ENCODE measurements at places on chromosomes 2 and 18.
A peak's percentile ranks its signal among the peaks of the same experiment; 100 is the strongest.

DNA sequence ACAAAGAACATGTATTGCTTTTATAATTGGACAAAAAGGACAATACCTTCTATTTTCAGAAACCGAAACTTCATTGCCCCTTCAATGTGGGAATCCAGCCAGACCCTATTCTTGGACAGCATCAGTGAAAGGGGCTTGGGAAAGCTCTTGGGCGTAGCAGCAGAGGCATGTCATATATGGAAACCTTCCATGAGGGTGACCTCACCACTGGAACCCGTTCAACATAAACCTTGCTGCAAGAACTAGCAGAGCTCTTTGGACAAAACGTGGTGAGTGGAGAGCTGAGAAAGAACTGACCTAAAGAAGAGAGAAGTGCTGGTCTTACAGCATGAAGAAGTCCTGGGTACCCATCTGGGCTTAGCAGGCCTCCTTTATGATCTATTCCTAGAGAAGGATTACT, 22.7 kb upstream of the ACTG2 start:
- DNase-seq: no peak

DNA sequence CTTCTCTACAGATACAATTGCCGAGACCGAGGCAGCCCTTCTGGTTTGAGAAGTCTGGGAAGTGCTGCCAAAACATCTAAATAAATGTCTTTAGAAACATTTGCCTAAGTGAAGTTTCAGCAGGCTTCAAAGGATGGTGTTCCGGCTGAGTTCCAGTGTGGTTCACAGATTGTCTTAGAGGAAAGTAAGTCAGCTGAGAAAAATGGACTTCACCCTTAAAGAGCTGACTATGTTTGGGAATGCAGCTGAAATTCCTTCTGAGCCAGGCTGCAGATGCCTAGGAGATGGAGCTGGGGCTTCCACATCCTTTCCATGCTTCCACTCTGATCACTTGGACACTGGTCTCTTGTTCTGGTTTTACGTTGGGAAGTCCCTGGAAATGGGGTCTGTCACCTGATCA, 83.6 kb downstream of the FHOD3 start:
- no peak for DNase-seq

DNA sequence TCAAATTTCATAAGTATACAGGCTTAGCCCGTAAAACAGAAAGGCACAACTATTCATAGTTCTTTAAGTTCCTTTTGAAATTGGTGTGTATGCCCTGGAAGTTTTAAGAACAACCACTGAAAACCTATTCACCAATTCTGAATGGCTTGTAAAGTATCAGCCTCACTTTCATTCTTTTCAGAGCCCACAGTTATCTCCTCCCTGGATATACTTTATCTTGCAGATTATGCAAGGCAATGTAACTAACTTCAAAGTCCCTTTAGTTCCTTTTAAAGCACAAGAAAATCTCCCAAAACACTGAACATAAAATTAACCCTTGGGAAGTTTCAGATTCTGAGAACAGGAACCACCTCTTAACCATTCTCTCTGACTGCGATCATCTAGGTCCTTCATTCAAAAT, 1.1 kb downstream of the STRN start:
- no peak for DNase-seq

- no peak for DNase-seq
Measured at GRCh38 chr2:101041413-101041812, 39.3 kb downstream of the RPL31 start.

- no peak for DNase-seq
Measured at GRCh38 chr18:34697891-34698290, 12.2 kb upstream of the DTNA start.

DNA sequence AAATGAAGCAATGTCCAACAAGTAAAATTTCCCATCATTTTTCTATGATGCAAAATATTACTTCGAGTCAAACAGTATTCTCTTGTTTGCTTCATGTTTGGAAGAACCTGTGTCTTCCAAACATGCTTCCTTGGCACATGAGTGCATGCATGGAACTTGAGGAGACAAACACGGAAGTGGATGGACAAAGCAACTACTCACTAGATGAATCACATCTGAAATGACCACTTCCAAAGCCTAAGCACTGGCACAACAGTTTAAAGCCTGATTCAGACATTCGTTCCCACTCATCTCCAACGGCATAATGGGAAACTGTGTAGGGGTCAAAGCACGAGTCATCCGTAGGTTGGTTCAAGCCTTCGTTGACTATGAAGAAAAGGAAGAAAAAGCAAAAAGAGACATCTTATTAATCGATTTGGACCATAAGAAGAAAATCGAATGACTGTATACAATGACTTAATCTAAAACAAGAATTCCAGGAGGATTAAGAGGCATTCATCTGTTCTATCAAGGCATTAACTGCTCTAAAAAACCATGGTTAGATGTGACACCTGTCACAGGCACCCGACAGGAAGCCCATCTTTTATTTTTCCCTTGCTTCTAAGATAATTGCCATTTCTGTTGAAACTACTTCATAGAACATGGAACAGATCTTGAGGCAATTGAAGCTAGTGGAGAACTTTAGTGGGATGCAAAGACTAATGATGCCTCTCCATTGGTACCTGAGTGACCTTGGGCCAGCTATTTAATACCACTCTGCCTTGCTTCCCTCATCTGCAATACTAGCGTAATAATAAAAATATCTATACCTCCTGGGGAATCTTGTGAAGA, 56.0 kb downstream of the ATIC start:
- no peak for DNase-seq

DNA sequence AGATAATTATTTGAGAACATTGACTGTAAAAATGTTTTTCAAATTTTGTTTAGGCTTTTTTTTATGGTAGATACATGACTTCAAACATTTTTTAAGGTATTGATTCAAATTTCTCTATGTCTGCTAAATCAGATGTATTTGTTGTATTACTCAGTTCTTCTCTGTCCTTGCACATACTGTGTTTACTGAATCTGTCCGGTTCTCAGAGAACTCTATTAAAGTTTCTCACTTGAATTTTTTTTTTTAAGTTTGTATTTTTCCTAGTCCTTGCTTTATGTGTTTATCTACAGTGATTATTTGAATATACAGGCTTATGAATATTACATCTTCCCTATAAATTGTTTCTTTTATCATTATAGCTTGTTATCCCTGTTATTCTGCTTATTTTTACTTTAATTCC, 5.3 kb downstream of the SEPTIN2 start:
- no peak for DNase-seq

- peak; percentile 90 for DNase-seq
Measured at GRCh38 chr2:42169100-42169873, at the start of gene EML4. Gene EML4 (plus strand): TSS chr2:42169353. CDS start chr2:42169612, 259 bp downstream.

DNA sequence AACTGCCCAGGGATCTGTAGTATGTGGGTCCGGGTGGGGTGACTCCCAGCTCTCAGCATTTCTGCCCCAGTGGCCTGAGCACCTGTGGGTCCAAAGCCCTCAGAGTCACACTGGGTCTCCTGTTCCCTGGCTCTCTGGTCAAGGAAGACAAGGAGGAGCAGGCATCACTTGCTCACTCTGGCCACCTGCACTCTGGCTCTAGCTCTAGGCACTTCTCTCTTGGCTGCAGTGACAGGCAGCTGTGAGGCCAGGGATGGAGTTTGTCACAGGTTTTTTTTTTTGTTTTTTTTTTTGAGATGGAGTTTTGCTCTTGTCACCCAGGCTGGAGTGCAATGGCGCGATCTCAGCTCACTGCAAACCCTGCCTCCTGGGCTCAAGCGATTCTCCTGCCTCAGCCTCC, 84.6 kb downstream of the HS1BP3 start:
- no peak for DNase-seq

GRCh38 chr2:205744074-205744591, 61.8 kb downstream of the NRP2 start:
- DNase-seq: no peak

GRCh38 chr18:31301201-31301655, 16.7 kb upstream of the DSG1 start:
- DNase-seq: no peak

DNA sequence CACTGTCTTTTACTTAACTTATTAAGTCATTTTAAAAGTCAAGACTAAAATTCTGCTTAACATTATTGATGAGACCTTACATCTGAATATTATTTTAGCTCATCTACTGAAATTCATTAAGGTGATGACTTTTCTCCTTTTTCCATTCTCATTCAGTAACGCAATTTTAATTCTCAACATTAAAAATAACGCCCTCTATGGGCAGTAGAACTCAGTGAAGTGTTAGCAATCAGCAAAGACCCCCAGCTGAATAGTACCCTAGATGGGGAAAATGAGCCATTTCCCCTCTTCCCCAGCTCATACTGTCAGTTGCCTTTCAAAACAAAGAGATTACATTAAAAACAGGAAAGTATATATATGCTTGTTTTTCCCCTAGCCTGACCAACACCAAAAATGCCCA, 203.3 kb downstream of the NR4A2 start:
- no peak for DNase-seq

- no peak for DNase-seq
Measured at GRCh38 chr2:6885968-6886367, 8.4 kb downstream of the RSAD2 start.

DNA sequence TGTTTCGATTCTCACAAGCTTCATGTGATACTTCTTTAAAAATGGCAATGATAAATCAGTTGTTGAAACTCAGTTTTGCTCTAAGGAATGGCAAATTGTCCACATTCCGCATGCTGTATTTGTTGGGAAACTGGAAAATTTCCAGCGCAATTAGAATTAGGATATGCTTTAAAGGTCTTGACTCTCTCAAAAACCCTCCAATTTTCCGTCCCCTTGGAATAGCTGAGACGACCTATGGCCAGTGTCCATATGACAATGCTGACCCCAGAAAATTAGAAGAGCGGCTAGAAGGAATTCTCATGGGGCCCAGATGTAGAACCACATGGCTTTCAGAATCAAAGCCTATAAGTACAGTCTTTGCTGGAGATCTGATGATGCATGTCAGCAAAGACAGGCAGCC, 170.8 kb downstream of the TMEM18 start:
- DNase-seq: no peak

DNA sequence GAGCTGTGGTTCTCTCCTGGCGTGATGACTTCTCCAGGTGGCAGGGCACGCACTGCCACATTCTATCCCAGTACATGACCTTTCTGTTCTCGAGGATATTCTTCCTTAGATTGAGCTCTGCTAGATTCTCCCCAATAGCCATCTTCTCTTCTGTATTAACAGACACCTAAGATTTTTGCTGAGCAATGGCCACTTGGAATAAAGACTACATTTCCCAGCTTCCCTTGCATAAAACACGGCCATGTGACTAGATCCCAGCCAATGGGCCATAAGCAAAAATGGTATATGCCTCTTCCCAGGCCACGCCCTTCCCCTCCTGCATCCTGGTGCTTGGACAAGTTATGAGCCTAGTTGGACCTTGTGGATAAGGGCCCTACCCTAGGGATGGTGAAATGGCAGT, 82.1 kb downstream of the EIF2AK3 start:
- DNase-seq: no peak

DNA sequence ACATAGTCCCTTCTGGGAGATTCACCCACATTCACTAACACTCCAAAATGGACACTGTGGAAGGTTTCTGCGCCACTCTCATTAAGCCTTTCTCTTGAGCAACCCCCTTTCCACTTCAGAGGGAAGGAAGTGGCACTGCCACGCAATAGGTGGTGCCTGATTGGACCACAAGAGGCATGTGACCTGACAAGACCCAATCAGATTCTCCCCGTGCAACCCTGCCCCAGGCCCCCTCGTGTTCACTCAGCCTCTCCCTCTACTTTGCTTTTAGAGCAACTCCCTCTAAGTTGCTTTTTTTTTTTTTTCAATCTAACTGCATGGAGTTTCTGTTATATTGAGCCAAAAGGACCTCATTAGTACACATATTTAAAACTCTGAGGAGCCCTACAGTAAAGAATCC, 158.0 kb downstream of the EN1 start:
- no peak for DNase-seq

DNA sequence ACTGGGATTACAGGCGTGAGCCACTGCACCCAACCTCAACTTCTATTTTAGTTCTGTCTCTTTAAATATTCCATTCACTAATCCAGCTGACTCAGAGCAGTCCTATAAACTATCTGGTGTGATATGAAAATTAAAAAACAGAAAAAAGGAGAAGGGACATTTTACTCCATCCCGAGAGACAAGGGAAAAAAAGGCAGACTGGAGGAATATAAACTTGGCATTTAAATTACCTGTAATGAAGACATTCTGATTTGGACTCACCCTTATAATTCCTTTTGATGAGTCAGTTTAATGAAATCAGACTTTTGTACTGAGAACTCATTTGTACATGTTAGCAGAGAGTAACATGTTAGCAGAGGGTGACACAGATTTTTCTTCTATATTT, 74.8 kb upstream of the RIOK3 start:
- DNase-seq: no peak

DNA sequence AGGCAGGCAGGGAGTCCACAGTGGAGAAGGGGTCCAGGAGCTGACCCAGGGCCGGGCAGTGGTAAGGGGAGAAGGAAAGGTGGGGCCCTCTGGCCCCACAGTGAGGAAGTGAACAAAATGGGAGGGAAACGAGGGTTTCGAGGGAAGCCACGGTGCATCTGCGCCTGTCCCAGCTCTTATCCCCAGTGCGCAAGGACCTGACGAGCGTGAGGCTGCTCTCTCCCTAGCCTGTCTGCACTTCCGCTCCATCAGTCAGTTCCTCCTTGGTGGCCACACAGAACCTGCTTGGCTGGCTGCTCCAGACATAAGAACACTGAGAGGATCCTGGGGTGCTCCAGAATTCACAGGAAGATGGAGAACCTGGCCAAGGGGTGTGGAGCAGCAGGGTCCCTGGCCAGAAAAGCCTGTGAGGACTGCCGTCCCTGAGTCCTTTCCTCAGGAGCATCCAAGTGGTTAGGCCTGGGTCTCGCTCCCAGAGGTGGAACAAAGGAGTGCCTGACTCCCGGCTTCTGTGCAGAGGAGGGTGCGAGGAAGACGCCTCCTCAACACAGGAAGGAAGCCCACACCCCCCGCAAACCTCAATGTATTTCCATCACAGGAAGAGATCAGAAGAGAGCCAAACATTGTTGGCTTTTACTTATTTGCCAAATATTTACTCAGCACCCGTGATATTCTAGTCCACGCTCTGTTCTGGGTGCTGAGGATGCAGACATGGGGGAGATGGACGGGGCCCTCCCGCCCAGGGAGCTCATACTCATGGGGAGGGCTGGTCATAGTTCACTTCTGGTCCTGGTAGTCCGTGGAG, 43.7 kb upstream of the SEMA4C start:
- DNase-seq: peak; percentile 64

- DNase-seq: no peak
Measured at GRCh38 chr18:59067873-59068272, 71.8 kb upstream of the SEC11C start.

- no peak for DNase-seq
Measured at GRCh38 chr2:237863689-237864443, 4.4 kb downstream of the RAMP1 start.

- DNase-seq: no peak
Measured at GRCh38 chr2:10305715-10306114, 3.0 kb downstream of the HPCAL1 start.

Measured in dorsolateral prefrontal cortex (tissue), 122 donors.